AG08396 (cell line): ENCODE measurements at places on chromosomes 5 and 9.

- DNase-seq: no peak
Observed at GRCh38 chr5:176847726-176848290, 37.4 kb downstream of the UNC5A start.

GRCh38 chr5:92505145-92505544 lies 1075.9 kb downstream of the NR2F1-AS1 start:
- DNase-seq: no peak

- no peak for DNase-seq
Observed at GRCh38 chr5:175597718-175598117, 60.2 kb upstream of the HRH2 start.

DNA sequence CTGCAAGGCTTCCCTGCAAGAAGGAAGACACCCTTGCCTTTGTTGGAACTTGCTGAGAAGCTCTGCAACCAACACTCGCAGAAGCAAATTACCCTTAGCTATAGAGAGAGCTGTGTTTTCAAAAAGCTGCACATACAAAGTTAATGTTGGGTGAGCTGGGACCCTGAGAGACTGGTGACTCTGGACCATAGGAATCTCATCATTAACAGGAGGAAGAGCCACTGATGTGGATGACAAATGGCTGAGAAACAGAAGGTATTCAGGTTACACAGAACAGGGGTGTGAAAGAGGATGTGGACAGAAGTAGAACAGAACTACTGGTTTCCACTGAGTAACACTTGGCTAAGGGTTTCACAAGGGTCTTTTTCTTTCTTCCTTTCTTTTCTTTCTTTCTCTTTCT lies 493.5 kb downstream of the IRX1 start:
- DNase-seq: no peak

- no peak for DNase-seq
Observed at GRCh38 chr9:125536167-125536772, 170.7 kb downstream of the MAPKAP1 start.

GRCh38 chr9:104923289-104923688 lies 4.7 kb downstream of the ABCA1 start:
- DNase-seq: no peak

DNA sequence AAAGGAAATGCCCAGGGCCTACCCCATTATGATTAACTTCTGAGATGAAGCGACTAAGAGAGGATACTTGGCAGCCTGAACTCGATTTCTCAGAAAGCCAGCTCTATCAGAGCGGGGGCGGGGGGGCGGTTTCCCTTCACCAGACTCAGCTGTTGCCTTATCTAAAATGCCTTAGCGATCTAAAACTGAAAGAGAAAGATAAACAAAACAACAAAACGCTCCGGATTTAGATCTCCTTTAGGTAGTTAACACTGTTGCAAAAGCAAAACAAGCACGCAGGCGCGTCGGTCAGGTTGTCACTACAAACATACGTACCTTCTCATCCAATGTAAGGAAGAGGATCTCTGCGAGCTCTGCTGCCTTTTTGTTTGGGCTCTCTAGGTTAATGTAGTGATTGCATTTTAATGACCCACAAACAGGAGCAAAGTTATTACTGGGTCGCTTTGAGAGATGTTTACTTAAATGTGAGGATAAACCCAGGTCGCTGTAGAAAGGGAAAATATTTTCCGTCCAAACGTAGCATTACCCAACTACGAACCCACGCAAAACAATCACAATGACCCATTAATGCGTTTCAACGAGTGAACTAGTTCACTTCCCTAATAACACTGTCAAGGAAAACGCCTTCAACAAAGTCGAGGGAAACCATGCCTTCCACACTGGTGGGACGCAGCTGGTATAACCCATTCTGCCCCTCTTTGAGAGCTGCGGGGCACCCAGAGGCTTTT lies 982 bp downstream of the EPB41L4A start:
- DNase-seq: no peak

DNA sequence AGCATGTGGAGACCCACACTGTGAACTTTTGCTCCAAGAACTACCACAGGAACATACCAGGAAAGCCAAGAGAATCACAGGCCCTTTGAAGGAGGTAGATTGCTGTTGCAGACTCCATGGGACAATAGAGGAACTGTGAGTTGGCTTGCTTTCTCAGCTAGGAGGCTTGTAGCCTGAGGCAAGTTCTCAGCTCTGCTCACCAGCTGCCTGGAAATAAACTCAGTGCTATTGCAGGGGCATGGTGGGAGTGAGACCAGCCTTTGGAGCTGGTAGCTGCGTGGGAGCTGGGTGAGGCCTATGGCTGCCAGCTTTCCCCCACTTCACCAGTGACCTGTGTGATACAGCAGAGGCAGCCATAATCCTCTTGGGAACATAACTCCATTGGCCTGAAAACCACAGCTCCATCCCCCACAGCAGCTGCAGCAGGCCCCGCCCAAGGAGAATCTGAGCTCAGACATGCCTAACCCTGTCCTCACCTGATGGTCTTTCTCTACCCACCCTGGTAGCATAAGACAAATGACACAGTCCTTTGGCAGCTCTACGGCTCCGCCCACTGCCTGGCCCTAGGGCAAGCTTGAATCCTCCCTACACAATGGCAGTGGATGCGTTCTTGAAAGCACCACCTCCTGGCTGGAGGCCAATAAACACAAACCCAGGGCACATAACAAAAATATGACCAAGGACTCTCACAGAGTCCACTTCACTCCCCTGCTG lies 389.5 kb downstream of the KIF4B start:
- DNase-seq: no peak

DNA sequence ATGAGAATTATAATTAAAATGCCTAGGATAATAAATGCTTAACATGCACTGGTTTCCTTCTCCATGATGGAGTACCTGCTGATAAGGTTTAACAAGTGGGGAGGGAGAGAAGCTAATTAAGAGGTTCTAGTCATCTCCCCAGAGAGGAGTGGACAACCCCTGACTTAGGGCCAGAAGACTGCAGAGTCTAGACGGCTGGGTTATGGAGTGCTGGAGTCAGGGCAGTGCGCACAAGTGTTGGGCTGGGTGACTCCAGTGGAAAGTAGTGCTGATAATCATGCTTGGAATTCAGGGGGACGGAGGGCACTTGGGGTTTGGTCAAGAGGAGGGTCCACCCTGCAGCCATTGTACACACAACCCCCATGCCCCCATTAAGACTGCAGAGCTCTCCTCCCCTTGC lies 32.8 kb upstream of the TGFBI start:
- no peak for DNase-seq

- DNase-seq: peak; percentile 16
Observed at GRCh38 chr9:14315875-14316601, 2.1 kb upstream of the NFIB start.

- DNase-seq: peak; percentile 36
Observed at GRCh38 chr5:172904643-172905345, 54.4 kb upstream of the RPL26L1 start.

- DNase-seq: no peak
Observed at GRCh38 chr9:69293156-69293555, 31.9 kb upstream of the ENTREP1 start.

DNA sequence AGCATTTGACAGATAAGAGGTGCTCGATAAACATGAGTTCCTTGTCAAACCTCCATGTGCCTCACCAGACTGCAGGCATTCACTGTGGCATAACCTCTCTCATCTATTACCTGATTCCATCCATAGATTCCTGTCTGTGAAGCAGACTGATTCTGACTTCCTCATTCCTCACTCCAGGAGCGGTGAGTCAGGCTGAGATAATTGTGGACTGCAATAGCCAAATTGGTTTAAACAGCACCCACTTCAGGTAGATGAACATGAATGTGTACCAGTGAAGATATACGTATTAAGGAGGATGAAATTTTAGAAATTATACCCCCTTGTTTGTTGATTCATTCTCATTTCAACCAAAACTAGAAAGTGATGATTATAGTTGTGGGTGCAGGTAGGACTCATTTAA lies 391.2 kb downstream of the HINT1 start:
- DNase-seq: no peak

GRCh38 chr5:135564331-135564730 lies 14.5 kb downstream of the CXCL14 start:
- DNase-seq: no peak

DNA sequence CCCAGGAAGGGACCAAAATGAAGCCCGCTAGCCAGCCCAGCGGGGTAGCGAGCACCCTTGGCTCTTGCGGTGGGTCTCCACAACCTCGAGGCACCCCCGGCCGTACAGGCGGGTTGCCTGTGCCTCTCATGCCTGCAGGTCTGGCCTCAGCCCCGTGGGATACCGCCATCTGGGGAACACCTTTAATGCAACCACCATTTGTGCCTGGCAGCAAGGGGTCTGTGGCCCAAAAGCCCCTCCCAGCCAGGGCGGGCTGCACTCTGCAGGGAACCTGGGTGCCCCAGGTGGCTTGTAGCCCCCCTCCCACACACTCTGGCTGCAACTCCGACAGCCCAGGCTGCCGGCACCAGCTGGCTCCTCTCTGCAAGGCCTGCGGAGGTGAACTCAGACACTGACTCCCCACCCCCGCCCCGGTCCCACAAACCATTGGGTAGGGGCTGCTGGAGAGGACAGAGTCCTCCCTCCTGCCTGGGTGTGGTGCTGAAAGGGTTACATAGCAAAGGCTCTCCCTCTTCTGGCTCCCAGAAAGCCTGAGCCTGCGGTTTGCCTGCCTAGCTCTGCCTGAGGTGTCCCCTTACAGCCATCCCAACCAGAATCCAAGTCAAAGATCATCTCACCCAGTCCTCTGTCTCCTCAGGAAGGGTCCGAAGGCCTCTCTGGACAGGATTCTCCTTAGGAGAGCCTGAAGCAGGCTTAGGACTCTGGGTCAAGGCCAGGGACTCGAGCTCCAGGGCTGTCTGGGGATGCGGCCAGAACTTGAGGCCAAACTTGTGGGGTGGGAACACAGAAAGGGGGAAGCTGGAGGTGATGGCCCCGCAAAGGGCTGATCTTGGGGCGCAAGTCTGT lies 109.4 kb downstream of the PSD2 start:
- peak; percentile 25 for DNase-seq

DNA sequence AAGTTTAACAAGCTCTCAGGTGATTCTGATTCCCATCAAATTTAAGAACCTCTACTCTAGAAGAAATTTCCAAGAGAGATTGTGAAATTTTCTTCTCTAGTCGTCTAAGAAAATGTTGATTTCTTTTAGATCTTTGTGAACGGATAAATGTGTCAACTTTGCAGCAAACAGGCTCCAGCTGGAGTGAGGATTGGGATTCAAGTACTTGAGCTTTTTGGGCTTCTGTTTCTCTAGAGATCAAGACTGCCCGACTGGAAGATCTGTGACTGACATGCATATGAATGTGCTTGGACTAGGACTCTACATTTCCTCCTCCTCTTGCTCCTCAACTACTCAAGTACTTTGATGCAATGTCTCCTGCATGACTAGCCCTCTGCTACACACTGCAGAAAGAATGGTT lies 388.3 kb downstream of the TMEM38B start:
- no peak for DNase-seq

- DNase-seq: no peak
Observed at GRCh38 chr9:86093788-86094555, 5.4 kb downstream of the GOLM1 start.

- DNase-seq: no peak
Observed at GRCh38 chr9:106284296-106284695, 578.7 kb upstream of the ZNF462 start.

DNA sequence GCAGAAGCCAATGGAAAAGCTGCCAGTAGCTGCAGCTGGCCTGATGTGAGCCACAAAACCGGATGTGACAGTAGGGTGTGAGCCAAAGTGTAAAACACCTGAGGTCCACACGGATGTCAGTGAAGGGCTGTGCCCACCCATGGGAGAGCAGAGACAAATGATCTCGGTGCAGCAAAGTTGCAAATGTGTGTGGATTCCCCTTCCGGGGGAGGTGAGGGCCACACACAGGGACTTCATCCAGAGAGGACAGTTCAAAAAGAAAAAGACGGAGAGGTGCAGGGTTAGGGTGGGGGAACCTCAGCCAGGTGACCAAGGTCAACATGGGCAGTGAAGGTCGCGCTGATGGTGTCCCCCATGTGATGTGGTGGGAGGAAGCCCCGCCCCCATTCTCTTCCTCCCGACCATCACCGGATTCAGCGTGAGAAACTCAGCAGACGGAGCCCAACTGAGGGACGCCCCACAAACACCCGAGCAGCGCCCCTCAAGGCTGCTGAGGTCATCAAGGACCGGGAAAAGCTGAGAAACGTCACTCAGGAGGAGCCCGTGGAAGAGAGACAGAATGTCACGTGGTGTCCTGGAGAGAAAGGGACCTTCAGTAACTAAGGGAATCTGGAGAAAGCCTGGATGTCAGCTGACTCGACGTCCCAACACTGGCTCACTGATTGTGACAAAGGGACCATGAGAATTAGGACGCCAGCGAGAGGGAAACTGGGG lies 11.4 kb upstream of the PTGDS start:
- peak; percentile 49 for DNase-seq

- no peak for DNase-seq
Observed at GRCh38 chr9:130681769-130682420, 11.7 kb upstream of the EXOSC2 start.

DNA sequence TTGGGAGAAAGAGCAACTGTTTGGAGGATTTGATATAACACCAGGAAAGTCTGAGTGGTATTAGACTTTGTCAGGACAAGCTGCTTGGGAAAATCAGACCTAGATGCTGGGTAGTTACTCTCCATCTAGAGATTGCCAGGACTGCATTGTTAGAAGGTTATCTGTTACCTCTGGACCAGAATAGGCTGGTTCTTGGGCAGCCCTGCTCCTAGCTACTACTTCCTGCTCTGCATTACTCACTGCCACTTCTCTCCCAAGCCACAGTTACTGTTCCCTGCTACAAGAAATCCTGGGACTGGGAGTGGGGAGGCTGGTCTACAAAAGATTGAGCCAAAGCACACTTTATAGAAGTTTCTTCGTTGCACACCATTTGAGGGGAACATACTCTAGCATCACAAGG lies 95.5 kb upstream of the KCNN2 start:
- DNase-seq: no peak

- peak; percentile 67 for DNase-seq
Observed at GRCh38 chr9:116156621-116157314, 3.2 kb downstream of the PAPPA start.

- DNase-seq: no peak
Observed at GRCh38 chr5:153792305-153792704, 246.4 kb downstream of the FAM114A2 start.

GRCh38 chr9:133683586-133684120 lies 47.5 kb downstream of the DBH start:
- DNase-seq: peak; percentile 48

DNA sequence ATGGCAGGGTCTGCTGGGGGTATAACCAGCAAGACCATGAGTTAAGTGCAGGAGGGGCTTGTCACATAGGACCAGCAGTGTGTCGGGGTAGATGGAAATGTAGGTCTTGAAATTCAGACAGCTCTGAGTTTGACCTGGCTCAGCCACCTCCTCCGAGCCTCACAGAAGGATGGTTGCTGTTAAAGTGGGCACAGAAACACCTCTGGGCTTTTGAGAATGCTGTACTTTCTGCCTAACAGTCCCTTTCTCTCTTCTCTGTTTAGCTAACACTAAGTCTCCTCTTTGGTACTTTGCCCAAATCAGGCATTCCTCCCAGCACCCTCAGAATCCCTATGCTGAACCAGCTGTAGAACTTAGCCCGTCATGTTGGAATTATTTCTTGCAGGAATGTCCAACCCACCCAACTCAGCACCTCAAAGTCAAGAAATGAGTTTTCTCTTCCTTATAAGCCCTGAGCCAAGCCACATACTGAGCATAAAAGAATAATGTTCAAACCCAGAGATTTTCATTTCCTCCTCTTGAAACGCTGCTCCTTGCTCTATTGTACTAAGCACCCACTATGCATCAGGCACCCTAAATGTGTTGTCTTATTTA lies 41.7 kb upstream of the MATR3 start:
- DNase-seq: peak; percentile 41
